ENCODE measurements at places on chromosomes 16 and 17. TPM values are rescaled to one million over a fixed set of nuclear protein-coding genes. Genes with fewer than 3 reads are reported as not detected.

Gene PRSS36
- total RNA-seq: 3.8 TPM

Gene USP43
- total RNA-seq: not detected

Gene HOXB6
- total RNA-seq: 0.63 TPM

Gene RCVRN
- total RNA-seq: not detected

Gene CTRB1
- total RNA-seq: not detected

- DNase-seq: peak; percentile 100
Measured at GRCh38 chr17:81393684-81394376, 1.4 kb upstream of the BAHCC1 start.

GRCh38 chr16:86529160-86529559 is 18.8 kb downstream of the FOXF1 start:
- no peak for DNase-seq

DNA sequence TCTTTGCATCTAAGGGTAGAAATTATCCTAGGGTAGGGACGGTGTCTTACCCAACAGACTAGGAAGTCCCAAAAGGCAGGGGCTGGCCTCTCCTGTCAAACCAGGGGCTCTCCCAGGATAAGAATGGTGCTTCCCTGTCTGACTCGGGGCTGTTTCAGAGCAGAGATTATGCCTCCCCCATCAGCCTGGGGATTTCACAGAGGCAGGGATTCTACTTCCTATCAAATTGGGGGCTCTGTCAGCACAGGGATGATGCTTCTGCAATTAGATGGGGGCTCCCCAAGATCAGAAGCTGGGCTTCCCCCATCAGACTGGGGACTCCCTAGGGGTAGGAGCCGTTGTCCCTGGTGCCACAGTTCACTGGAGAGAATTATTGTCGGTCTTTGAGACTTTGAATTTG is 2.3 kb downstream of the NXPH3 start:
- DNase-seq: no peak

DNA sequence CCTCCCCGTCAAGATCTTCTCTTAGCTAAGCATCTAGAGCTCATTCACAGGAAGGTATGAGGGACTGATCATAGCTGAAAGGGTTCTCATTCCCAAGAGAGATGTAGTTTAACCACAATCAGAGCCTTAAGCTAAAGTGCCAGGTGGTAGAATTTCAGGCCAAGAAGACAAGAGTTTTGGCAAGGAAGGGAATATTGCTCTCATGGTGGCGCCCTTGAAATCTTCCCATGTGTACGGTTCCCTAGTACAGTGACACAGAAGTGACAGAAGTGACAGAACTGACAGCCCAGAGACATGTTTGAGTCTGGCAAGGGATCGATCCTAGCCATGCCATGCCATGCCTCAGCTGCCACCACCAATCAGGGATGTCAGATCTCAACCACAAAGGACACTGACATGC is 2.5 kb downstream of the GRIN2C start:
- DNase-seq: no peak

DNA sequence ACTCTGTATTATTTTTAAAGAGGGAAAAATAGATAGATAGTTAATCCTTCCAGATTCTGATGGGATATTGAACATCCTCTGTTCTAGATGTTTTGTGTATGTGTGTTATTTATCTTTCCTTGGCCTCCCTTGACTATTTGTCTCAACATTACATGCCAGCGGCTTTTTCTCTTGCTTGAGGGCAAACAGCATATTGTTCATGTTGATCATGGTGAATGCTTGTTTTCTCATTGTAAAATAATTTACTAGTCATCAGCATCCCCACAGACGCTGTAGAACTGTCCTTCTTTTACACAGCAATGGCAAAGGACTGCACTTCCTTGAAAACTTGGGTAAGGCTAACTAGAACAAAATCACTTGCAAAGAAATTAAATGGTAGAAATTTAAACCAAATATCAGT is 1376.4 kb upstream of the GOT2 start:
- no peak for DNase-seq

DNA sequence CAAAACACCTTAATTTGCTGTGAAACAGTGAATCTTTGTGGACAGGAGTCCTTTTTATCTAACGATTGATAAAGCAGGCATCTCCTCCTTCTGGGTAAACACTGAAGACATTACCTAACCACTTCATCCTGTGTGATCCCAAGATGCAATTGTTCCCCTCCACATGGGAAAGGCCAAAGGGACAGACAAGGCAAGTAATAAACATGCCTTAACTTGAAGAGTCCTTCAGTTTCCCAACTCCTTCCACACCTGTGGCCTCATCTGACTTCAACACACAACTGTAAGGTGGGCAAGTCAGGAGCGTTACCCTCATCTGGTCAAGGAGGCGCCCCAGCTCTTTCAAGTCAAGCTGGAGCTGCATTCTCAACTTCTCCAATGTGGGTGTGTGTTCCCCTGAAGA is 278.6 kb downstream of the ABCC12 start:
- no peak for DNase-seq

GRCh38 chr16:85094812-85095211 is 17.5 kb downstream of the CIBAR2 start:
- no peak for DNase-seq

DNA sequence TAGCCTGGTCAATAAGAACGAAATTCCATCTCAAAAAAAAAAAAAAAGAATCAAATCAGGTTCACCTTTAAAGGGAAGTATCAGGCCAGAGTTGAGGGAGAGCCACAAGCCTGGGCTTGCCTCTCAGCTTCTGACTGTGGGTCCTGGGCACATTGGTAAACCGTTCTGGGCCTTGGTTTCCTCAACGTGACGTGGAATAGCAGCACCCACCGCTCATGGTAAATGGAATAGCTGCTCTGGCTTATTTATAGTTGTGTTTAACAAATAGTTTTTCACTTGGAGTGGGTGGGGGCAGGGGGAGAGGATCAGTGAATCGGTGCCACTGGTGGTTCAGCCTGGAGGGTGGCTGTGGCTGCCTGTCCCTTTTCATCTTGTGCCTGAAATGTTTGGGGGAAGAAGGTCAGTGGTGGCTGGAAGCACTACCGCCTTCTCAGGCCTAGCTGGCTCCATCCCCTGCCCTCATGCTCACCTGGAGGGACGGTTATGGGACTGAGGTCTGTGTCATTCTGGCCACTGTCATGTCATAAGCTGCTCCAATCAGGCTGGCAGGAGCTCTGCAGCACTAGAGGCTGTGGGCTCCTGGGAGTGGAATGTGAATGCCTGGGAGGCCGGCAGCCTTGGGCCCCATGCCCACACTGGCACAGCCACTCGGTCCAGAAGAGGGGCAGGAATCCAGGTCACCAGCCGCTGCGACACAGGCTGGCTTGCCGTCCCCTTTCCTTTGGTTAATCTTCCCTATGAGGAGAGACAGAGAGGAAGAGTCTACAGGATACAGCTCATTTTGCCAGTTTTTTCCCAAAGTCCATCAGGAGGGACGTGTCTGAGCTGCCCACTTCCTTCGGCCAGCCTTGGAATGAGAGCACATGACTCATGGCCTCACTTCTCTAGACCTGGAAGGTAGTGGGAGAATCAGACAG is 27.0 kb downstream of the CCR7 start:
- DNase-seq: no peak

GRCh38 chr17:20180661-20181060 is 171.5 kb downstream of the SPECC1 start:
- no peak for DNase-seq

- peak; percentile 50 for DNase-seq
Measured at GRCh38 chr17:76492989-76493501, 8.2 kb downstream of the RHBDF2 start.

- no peak for DNase-seq
Measured at GRCh38 chr16:12601290-12601900, 202.3 kb downstream of the CPPED1 start.

DNA sequence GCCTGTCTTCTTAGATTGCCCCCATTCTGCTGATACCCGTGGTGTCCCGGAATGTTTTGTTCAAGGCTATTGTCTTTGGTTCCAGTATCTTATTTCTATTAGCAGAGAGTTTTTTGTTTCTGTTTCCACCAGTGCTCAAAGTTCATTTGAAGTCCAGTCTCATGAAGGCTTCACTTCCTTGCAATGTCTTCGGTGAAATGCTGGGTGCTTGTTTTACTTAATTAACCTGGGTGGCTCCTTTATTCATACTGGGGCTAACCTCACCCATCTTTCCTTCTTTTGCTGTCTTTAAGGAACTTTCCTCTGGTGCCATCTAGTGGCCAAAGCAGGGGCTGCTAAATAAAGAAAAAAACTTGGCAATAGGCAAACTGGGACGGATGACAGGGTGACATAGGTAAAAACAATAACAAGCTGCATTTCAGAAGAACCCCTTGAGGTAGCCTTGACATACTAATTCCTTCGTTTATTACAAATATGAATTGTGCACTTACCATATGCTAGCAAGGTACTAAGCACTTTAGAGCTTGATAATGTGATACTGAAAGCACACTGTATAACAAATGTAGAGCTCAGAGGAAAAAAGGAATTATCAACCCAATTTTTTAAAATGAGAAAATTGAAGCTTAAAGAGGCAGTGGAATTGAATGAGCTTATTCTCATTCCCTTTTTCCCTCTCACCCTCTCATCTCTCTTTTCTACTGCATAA is 2.8 kb upstream of the SMIM36 start:
- peak; percentile 78 for DNase-seq

- DNase-seq: no peak
Measured at GRCh38 chr17:78362671-78363070, 2.8 kb upstream of the SOCS3 start.

GRCh38 chr17:37148156-37148555 is 199.4 kb downstream of the AATF start:
- peak; percentile 47 for DNase-seq

DNA sequence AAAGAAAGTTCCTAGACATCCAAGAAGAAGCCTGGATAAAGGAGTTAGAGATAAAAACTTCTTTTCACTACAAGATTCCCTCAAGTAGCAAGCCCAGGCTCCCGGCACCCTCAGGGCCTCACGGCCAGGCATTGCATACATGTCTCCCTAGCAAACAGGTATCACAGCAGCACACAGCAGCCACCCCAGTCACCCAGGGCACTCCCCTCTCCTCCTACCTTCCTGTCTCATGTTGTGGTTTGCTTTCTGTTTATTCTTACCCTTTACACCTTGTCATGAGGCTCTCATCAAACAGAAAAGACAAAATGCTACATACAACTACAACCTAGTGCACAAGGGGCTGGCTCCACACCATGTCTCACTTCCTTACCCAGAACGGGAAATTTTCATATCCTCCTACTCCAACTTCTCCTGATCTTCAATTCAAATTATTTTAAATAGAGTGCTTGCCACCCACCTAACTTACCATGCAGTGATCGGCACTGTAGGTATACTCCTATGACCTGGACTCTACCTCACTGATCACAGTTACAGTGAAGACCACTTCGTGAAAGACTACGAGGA is 42.7 kb downstream of the XPO6 start:
- no peak for DNase-seq

GRCh38 chr17:72119873-72120641 is 763 bp upstream of the SOX9 start:
- peak; percentile 67 for DNase-seq

GRCh38 chr16:81601601-81602255 is 157.1 kb downstream of the CMIP start:
- peak; percentile 60 for DNase-seq

- DNase-seq: no peak
Measured at GRCh38 chr16:50273888-50274325, 7.6 kb downstream of the ADCY7 start.

Measured in fibroblast of the aortic adventitia (primary cell).